Calu3 (cell line): ENCODE measurements at places on chromosomes 7 and 10. TPM values are rescaled to one million over a fixed set of nuclear protein-coding genes. Genes with fewer than 3 reads are reported as not detected.

GRCh38 chr10:24992512-24993133 is 23.3 kb downstream of the ENKUR start:
- DNase-seq = no peak

The RHOBTB1 gene
- 9.8 and 10.2 TPM in 2 replicates for total RNA-seq

DNA sequence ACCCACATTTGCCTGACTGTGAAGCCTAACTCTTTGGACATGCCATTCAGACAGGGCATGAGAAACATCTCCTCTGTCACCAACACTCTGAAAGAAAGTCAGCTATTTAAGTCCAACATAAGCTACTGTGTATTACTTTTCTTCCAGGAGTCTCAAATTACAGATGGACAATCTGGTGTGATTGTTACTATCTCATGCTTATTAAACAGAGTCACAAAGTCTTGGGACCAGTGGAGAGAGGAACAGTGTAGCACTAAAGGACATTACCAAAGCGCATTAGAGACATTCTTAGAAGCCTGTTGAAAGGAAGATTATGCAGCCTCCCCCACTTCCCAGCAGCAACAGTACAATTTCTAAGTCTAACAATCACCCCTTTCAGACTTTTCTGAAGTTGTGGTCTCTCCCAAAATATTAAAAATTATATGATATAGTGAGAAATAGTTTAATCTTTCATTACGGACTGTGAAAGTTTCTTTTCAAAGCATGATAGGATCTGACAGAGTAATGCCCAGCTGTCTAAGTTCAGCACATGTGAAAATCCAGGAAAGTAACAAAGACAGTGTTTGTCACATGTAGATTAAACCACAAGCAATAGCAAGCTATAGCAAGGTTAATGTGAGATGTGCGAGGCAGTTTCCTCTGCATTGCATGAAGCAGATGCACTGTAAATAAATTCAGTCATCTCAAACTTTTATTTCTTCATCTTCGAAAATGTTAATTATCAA is 280.9 kb upstream of the FZD8 start:
- no peak for DNase-seq

The TMEM140 gene
- 4.2 and 11.4 TPM in 2 replicates for total RNA-seq

DNA sequence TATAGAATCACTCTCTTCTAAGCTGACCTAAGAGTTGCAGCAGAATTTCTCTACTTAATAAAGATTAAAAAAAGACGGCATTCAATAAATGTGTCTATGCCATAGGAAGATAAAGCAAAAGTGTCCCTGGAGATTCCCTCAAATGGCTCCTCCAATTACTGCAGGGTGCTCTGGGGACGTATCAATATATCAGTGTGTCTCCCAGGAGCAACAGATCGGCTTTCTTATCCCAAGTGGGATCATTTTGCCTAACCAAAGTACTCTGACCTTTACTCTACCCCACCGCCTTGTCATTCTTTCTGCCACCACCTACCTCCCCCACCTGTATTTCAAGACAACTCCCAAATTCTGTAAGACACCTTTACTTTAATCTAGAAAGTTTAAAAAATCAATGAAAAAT is 202.0 kb upstream of the SEMA3C start:
- DNase-seq = no peak

The LZTS2 gene
- total RNA-seq = 23.7 TPM in 2 replicates

The TDRD1 gene
- not detected in 2 replicates for total RNA-seq

DNA sequence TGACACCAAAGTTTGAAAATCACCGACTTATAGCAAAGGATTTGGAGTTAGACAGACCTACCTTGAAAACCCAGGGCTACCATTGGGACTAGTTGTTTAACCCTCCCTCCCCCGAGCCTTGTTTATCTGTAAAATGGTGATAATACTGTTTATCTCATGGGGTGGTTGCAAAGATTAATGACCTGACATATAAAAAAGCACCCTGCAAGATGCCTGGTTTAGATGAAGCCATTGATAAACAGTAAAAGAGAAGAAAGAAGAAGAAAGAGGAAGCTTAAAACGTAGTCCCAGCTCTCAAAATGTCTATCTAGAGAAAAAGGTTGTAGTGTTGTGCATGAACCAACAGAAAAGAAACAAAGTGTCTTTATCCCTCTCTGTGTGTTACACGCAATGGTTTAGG is 145.7 kb downstream of the FGFR2 start:
- DNase-seq = no peak

GRCh38 chr10:932589-932988 is 1.1 kb upstream of the LARP4B start:
- no peak for DNase-seq

The ZNF33A gene
- total RNA-seq = 19.0 and 21.7 TPM in 2 replicates

The OR2A5 gene
- not detected in 2 replicates for total RNA-seq

The HKDC1 gene
- total RNA-seq = 112 and 113 TPM in 2 replicates

DNA sequence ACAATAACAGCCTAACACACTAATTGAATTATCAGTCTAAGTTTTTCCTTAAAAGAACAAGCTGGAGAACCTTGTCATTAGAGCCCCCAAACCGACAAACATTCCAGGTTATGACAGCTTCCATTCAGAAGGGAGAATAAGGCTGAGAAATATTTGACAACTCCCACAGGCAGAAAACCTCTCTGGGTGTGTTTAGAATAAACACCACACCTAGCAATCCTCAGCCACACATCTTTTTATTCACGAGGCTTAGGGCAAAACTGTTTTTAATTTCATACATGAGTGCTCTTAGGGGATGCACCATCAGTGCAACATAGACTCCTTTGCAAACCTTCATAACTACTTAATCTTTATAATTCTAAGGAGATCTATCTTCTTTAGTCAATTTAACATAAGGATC is 24.2 kb downstream of the STN1 start:
- DNase-seq = no peak

The GIMAP2 gene
- 3.9 and 4.7 TPM in 2 replicates for total RNA-seq

The SFTPA1 gene
- not detected in 2 replicates for total RNA-seq

The COL13A1 gene
- 0.24 TPM in 1 of 2 replicates, not detected in the other for total RNA-seq

The GHITM gene
- 103 and 107 TPM in 2 replicates for total RNA-seq

- no peak for DNase-seq
Measured at GRCh38 chr10:31620226-31621151, 301.5 kb downstream of the ZEB1 start.

The FLNC gene
- total RNA-seq = 0.42 and 0.98 TPM in 2 replicates

DNA sequence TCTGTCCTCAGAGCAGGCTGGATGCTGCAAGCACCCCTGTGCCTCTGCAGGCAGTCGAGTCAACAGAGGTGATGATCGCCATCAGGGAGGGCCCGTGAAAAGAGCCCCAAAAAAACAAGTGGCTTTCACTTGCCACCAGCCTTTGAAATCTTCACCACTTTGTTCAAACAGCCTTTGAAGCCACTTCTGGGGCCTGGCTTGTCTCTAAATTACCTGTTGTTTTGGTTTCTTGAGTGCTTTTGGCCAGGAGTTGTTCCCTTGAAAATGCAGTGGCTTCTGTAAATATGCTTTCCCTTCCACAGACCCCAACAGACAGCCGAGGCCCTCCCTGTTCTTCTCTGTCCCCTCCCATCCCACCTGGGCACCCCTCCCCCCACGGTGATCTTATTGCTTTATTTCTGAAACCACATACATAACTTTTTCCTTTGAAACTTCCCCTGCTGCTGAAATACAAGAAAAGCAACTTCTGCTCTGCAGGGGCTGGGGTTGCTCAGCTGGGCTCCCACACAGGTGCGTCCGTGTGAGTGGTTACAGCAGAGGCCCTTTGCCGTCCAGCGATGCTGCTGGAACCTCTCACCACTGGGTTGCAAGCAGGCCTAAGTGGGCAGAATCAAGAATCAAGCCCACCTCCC is 283.8 kb upstream of the SHH start:
- no peak for DNase-seq

- no peak for DNase-seq
Measured at GRCh38 chr10:48288661-48289060, 14.2 kb upstream of the FRMPD2 start.

- no peak for DNase-seq
Measured at GRCh38 chr7:108403597-108404217, 52.5 kb downstream of the NRCAM start.

GRCh38 chr7:45225311-45225947 is 67.8 kb downstream of the RAMP3 start:
- no peak for DNase-seq

- DNase-seq = no peak
Measured at GRCh38 chr10:133403359-133403758, 9.4 kb downstream of the MTG1 start.

GRCh38 chr7:80779456-80779855 is 139.4 kb downstream of the SEMA3C start:
- DNase-seq = no peak

DNA sequence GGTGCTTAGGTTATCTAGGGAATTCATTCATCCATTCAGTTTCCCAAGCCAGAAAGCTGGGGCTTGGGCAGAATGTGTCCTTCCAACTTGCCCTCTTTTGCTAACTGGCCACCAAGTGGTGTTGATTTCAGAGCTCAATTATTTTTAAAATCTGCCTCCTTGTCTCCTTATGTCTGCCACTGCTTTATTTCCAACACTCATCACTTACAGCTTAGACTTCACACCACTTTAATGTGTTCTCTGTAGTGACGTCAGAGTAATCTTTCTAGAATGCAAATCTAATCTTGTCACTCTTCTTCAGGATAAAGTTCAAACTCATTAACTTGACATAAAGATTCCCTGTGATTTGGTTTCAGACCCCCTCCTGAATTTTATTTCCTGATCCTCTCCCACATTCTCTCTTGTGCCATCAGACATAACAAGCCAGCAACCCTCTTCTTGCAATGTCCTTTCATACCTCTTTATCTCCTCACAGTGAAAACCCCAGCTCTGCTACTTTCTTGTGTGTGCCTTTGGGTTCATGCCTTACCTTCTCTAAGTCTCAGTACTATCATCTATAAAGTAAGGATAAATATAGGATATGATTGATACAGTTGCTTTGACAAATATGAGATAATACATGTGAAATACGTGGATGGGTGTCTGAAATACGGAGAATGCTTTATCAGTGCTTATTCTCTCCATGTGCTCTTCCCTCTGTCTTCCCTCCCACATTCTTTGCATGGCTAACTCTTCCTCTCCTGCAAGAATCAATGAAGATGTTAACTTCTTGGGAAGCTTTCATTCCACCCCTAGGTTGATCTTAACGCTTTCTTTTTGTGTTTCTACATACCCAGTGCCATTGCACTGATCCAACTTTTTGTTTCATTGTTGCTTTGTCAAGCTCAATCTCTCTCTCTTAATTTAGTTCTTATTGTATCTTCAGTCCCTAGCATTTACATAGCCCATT is 522.7 kb upstream of the FZD8 start:
- no peak for DNase-seq

GRCh38 chr10:67697724-67698131 is 1.7 kb upstream of the CTNNA3 start:
- DNase-seq = peak; percentile 44

- DNase-seq = no peak
Measured at GRCh38 chr7:1112625-1113547, 25.0 kb downstream of the GPER1 start.

DNA sequence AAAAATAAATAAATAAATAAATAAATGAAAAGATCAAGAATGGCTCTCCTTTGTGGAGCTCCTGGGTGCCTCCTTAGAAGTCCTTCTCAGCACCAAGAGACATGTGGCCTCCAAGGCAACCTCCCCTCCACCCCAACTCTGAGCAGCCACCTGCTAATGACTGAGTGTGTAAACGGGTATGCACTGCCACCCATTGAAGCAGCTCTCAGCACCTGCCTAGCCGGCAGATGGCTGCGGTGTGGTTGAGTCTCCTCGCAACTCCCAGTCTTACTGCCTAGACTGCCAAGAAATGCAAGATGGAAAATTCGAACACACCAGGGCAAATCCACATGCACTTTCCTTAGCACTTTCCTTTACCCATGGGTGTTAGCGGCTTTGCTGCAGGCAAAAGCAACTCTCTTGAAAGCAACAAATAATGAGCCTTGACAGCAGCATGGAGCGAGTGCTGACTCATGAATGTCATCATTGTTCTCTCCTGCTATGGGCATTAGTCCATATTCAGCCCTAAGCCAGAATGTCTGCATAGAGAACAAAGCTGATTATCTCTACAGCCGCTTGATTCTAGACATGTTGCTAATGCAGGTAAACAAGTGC is 913.9 kb upstream of the AUTS2 start:
- DNase-seq = no peak

The NOS3 gene
- 0.71 and 1.1 TPM in 2 replicates for total RNA-seq

- no peak for DNase-seq
Measured at GRCh38 chr10:16867556-16867955, 50.3 kb upstream of the RSU1 start.

GRCh38 chr7:132154695-132155471 is 421.4 kb downstream of the PLXNA4 start:
- DNase-seq = no peak

DNA sequence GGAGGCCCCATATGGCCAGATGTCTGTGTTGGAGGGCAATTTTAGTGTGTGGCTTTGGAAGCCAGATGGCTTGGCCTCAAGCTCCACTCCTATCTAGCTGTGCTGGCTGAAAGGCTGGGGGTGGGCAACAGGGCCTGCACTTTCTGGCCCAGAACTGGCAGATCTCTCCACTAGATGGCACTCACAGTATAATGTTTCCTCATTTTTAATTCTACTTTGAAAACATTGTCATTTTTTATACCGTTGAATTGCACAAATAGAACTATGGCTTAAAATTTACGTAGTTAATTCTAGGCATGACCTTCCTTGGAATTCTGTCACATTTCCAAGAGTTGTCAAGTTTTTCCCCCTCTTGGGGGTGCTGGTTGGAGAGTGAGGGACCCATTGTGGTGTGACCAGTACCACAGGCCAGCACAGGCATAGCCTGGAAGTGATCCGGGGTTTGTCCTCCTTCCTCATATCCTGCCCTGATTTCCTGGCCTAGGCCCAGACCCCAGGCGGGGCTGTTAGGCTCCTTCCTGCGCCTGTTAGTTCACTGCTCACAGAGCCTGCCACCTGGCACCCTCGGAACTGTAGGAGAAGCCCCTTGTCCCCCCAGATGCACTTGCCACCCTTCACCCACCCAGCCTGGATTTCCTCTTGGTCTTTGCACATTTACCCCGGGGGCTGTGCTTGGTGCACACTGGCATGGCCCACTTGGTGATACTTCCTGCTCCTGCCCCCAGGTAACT is 52.8 kb downstream of the ARHGAP22 start:
- DNase-seq = peak; percentile 25

The PNLIPRP2 gene
- total RNA-seq = not detected in 2 replicates

- no peak for DNase-seq
Measured at GRCh38 chr7:88826222-88826621, 30.7 kb upstream of the TEX47 start.

DNA sequence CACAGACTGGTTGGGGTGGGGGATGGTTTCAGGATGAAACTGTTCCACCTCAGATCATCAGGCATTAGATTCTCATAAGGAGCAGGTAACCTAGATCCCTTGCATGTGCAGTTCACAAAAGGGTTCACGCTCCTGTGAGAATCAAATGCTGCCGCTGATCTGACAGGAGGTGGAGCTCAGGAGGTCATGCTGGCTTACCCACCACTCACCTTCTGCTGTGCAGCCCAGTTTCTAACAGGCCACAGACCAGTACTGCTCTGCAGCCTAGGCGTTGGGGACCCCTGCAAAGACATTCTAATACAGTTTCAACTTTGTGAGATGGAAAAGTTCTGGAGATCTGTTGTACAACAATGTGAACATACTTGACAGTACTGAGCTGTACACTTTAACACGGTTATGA is 39.9 kb downstream of the STRA8 start:
- DNase-seq = no peak
